Suppressor macrophage treated with lipopolysaccharide for 4 hours (primary cell): ENCODE measurements at places on chromosomes 16 and 17.

DNA sequence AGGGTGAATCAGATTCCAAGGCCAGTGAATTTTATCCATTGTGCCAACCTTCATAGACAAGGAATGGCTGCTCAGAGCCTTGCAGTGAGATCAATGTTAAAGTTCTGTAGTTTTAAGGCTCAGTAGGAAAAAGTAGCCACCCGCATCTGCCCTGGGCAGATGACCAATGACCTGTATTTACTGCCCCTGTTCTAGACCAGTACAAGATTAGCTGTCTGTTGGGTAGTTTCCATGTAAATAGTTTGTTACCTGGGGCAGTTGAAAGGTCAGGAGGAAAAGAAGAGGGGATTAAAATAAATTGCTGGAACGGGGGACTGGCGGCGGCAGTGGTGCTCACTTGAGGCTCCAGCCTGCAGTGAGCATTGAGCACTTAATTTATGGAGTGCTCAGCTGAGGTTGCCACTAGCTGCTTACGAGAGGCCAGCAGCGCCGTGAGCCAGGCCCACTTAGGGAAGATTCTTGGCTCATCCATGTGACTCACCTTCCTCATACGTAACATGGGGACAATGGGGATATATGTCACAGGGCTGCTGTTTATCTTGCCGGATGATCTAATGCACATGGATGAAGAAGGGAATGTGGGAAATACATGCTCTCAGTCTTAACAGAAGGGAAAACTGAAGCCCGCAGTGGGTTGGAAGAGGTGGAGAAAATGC lies 10.7 kb upstream of the NOS2 start:
- peak; percentile 49 for DNase-seq

GRCh38 chr16:46785076-46785845 lies 37.1 kb upstream of the MYLK3 start:
- DNase-seq, result no peak

- DNase-seq, result no peak
These were observed 361.4 kb downstream of the CA10 start for GRCh38 chr17:51797150-51797549.

- peak; percentile 27 for DNase-seq
These were observed 10.0 kb downstream of the GPR179 start for GRCh38 chr17:38333635-38334295.

GRCh38 chr17:57735707-57736106 lies 9.4 kb downstream of the CCDC182 start:
- DNase-seq, result no peak

DNA sequence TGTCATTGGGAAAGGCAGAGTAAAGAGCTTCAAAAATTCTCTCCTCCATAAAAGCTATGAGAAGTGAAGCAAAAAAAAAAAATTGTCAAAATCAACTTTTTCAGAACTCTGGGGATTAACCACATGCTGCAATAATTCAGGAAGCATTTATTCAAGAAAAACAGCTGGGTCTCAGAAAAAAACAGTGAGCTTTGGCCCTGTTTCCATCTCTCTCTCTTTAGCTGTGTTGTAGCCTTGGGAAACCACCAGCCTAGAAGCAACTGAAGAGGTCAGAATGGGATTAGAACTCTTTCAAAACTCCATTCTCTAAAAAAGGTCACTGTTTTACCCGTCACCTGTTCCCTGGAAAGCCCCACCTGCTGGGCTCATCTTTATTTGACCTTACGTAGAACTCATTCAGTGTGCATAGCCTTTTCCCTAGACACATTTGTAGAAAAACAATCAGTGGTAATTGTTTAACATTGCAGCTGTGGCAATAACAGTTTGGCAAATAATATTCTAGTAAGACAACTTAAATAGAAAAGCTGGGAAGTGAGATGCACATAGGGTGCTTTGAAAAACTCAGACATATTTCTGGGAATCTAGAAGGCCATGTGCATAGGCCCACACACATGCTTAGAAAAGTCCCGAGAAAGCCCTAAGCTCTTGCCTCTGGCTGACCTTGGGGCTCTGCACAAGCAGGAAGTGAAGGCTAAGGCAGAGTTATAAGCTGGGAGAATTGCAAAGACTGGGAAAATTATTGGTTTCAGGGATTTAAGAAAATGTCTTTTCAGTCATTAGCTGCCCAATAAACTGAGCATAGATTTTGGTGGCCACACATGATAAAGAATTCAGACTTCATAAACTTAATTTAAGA lies 18.0 kb downstream of the SLC5A11 start:
- no peak for DNase-seq

- peak; percentile 72 for DNase-seq
These were observed 25.8 kb upstream of the HS3ST2 start for GRCh38 chr16:22788193-22788530.

- DNase-seq, result no peak
These were observed 9.0 kb downstream of the SMYD4 start for GRCh38 chr17:1820528-1821252.

- no peak for DNase-seq
These were observed 239.4 kb downstream of the MRTFB start for GRCh38 chr16:14310519-14310991.

- DNase-seq, result no peak
These were observed 60.2 kb downstream of the WWP2 start for GRCh38 chr16:69822174-69822935.

- no peak for DNase-seq
These were observed 48.1 kb downstream of the TBC1D26 start for GRCh38 chr17:15780188-15780587.

DNA sequence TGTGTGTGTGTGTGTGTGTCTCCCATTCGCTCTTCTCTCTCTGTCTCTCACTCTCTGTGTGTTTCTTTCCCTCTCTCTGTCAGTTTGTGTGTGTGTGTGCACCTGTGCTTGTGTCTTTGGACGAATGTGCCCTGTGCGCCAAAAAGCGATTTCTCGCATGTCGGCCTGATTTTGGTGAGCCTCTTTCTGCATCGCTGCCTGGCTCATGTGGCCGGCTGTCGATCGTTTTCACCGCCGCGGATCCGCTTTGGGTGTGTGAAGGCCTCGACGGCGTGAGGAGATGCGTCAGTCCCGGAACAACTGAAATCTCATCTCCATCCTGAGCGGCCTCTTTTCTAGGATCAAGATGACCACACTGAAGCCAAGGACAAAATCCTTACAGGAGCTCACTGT lies 609.0 kb downstream of the KCNJ18 start:
- no peak for DNase-seq

- peak; percentile 77 for DNase-seq
These were observed 19.9 kb upstream of the COL1A1 start for GRCh38 chr17:50221266-50221863.

DNA sequence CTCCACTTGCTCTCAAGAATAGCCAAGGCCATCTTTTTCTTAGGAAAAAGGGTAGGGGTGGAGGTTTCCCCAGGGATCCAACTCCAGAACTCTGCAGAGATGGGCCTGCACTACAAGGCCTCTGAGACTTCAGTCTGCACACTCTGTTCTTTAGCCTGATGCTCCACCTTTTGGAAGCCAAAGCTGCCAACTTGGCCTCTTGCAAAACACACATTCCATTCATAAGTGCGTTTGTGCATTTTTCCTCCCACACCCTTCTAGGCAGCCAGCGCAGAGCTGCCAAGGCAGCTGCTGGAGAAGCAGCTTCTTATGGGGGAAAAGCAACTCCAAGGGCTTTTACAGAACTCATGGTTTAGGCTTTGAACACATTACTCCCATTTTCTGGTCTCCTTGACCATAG lies 45.3 kb downstream of the REXO5 start:
- DNase-seq, result no peak

- peak; percentile 74 for DNase-seq
These were observed 82.0 kb upstream of the ALOX12 start for GRCh38 chr17:6913608-6914443.

DNA sequence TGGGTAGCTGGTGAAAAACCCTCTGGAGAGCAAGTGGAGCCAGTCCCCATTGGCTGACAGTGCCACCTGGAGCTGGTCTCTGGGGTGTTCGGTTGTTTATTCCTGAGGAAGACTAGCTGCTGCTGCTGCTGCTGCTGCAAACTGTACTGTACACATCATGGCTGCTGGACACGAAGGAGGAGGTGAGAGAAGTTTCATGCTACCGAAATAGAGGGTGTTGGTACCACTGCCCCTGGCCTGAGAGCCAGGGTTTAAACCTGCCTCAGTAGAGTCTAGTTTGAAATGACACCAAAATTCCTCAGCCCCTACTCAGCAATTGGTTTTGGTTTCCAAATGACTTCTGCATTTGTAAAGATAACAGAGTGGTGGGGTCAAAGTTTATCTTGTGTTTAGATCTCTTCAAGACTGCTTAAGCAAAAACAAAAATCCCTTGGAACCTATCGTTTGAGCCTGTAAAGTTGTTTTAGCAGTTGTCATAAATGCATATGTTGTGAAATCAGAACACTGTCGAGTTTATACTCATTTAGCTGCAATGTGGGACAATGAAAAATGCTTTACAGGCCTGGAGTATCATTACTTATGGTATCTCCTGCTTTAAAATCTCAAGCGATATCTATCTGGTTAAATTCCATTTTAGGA lies 40.8 kb downstream of the CYB5B start:
- DNase-seq, result peak; percentile 16

DNA sequence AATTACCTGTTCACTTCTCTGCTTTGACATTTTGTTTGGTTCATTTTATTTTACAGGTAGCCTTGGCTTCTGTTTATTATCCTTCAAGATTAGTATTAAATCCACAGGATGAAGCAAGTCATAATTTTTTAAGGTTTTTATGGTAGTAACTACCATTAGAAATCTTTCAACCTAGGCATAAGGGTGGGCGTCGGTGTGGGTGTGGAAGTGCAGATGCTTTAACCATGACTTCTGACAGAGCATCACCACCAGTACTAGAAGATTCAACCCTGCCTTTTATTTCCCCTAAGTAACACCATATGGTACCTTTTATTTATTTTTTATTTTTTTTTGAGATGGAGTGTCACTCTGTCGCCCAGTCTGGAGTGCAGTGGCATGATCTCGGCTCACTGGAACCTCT lies 22.7 kb downstream of the AP2B1 start:
- DNase-seq, result no peak

- DNase-seq, result no peak
These were observed 9.8 kb downstream of the CHST6 start for GRCh38 chr16:75485230-75486013.

GRCh38 chr17:58995247-58995940 lies 111.3 kb downstream of the TRIM37 start:
- DNase-seq, result no peak

DNA sequence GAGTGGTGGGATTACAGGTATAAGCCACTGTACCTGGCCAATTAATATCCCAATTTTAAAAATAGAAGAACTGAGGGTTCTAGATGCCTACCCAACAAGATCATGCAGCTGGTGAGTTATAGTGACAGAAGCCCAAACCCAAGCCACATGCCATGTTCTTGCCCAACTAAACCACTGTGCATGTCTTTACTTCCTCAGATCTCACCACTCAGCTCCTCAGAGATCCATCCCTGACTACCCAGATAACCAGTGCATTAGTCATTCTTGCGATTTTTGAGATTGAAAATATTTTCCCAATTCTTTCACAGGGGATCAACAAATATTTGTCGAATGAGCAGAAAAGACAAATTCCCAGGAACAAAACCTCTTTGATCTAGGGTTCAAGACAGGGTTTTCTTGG lies 303.1 kb downstream of the CBLN1 start:
- DNase-seq, result no peak

- peak; percentile 63 for DNase-seq
These were observed 178.3 kb downstream of the MRTFB start for GRCh38 chr16:14249291-14250032.

GRCh38 chr16:10959161-10959560 lies 14.8 kb downstream of the CLEC16A start:
- DNase-seq, result no peak

GRCh38 chr17:79779084-79779529 lies 1.2 kb downstream of the CBX2 start:
- DNase-seq, result no peak

GRCh38 chr16:72085002-72085401 lies 8.4 kb downstream of the TXNL4B start:
- no peak for DNase-seq

- no peak for DNase-seq
These were observed 164.6 kb upstream of the ELAC2 start for GRCh38 chr17:13182450-13182849.

GRCh38 chr17:34205401-34205800 lies 49.7 kb upstream of the CCL2 start:
- no peak for DNase-seq
